ENCODE measurements at places on chromosomes 12 and 14.

- no peak for DNase-seq
These were observed 19.1 kb upstream of the MAPKAPK5 start for GRCh38 chr12:111822886-111823285.

- no peak for DNase-seq
These were observed 111.6 kb downstream of the PRICKLE1 start for GRCh38 chr12:42477941-42478340.

DNA sequence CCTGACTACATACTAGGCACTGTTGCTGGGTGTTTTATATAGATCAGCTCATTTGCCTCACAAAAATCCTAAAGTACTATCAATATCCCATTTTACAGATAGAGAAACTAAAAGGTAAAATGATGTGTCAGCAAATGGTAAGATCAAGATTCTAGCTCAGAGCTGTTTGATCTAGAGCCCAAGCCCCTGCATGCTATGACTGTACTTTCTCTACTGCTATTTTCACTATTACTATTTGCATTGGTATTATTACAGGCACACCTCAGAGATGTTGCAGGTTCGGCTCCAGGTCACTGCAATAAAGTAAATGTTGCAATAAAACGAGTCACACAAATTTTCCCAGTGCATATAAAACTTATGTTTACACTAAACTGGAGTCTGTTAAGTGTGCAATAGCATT is 10.9 kb downstream of the ISCU start:
- no peak for DNase-seq

- no peak for DNase-seq
These were observed 3.0 kb upstream of the ZC3H14 start for GRCh38 chr14:88559852-88560251.

DNA sequence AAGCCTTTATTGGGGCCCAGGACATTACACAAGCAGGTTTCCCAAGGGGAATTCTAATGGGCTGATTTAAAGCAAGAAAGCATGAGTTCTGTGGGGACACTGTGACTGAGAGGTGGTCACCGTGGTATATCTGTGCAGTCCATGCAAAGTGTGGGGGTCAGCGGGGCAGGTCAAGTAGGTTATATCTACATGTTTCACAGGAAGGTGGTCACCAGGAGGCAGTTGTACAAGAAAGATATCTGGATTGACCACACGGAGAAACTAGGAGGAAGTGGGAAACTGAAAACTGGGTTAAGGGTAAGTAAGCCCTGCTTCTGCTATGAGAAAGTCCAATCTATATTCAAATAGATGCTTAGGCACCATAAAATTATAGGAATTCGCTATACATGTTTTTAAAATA is 77.8 kb upstream of the CNOT2 start:
- no peak for DNase-seq

GRCh38 chr12:67632005-67632404 is 16.5 kb upstream of the DYRK2 start:
- no peak for DNase-seq

GRCh38 chr12:8969861-8970411 is 19.4 kb upstream of the KLRG1 start:
- DNase-seq: no peak

GRCh38 chr14:68307790-68308168 is 485.1 kb downstream of the ZFP36L1 start:
- no peak for DNase-seq

GRCh38 chr12:52416795-52417194 is 10.7 kb upstream of the KRT82 start:
- no peak for DNase-seq

- DNase-seq: no peak
These were observed 211.4 kb downstream of the SSPN start for GRCh38 chr12:26406813-26407212.

- DNase-seq: no peak
These were observed 7.6 kb downstream of the PNP start for GRCh38 chr14:20476776-20477175.

GRCh38 chr12:120980800-120981368 is 2.5 kb downstream of the HNF1A start:
- no peak for DNase-seq

DNA sequence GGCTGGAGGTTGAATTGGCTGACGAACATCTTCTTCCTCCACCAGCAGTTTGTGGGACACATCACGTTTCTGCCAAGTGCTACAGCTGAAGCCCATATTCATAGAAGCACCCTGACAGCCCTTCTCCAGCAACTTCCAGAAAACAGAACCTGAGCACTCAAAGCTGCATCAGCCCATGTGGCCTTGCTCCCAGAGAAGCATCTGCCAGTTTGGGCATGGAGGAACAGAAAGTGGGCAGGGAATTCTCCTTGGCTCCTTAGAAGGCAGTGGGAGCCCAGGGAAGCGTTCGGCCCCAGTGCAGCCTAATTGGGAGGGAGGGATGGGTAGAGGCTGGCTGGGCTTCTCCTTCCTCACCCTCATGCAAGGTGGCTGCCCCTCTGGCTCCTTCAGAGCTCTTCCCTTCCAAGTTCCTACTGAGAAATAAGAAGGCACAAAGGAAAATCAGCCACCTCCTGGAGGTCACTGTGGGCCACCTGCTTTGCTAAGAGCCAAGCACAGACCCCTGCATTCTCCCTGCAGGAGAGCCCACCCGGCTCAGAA is 4.1 kb upstream of the NGB start:
- DNase-seq: no peak

- no peak for DNase-seq
These were observed 72.0 kb downstream of the SUDS3 start for GRCh38 chr12:118448341-118448740.

DNA sequence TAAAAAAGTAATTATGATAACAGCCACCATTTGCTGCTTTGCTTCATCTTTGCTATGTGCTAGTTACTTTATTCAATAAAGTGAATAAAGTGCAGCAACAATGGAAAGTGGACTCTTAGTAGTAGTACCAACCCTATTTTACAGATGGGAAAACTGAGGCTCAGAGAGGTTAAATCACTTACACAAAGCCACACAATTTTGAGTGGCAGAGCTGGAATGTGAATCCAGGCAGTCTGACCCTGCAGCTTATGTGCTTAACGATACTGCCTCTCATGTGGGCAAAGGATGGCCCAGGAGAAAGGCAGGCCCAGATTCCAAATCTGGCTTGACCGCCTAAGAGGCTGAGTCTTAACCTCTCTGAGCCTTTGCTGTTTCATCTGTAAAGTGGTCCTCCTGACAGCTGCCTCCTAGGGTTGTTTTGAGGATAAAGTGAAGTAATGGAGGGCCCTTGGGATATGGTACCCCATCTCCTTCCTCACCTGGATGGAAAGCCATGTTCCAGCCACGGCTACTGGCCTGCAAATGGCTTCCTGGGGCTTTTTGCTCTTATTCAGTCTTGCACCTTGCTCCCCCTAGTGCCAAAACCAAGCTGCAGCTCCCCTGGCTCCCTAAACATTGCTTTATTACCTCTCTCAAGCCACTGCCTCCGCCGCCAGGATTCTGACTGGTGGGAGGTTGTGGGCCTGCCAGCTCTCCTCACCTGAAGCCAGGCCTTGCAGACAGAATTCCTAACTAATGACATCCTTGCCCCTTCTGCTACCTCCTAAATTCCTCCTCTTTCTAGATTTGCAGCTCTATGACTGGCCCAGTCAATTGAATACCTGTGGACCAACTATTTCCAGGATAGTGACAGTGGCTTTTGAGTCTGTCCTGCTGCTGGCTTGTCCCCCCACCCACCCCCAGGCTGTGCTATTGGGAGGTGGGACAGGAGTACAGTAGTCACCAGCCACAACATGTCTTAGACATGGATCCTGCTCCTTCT is 283.3 kb upstream of the PWP1 start:
- DNase-seq: peak; percentile 75

DNA sequence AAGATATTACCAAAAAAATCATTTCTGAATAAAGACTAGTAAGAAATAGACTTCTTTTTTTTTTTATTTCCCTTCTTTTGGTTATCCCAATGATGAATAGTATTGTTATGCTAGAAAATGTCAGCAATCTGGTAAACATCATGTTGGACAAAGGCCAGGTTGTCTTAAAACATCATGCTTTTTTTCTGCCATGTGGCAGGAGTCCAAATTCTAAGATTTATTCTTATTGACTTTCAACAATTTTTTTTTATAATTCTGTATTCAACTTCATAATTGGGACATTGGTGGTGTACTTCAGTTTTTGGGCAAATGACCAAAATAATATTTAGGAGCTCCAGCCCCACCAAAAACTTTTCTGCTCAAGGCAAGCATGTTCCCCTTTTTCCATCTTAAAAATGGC is 10.5 kb downstream of the DCN start:
- no peak for DNase-seq

- no peak for DNase-seq
These were observed 49.3 kb downstream of the GCH1 start for GRCh38 chr14:54853339-54853738.

DNA sequence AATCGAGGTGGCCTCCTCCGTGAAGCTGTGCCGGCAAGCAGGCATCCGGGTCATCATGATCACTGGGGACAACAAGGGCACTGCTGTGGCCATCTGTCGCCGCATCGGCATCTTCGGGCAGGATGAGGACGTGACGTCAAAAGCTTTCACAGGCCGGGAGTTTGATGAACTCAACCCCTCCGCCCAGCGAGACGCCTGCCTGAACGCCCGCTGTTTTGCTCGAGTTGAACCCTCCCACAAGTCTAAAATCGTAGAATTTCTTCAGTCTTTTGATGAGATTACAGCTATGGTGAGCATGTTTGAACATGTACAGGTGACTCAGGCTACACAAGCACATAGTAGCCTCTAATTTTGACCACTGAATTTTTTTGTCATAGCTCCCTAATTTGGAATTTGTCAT is 59.7 kb downstream of the ATP2A2 start:
- DNase-seq: no peak

DNA sequence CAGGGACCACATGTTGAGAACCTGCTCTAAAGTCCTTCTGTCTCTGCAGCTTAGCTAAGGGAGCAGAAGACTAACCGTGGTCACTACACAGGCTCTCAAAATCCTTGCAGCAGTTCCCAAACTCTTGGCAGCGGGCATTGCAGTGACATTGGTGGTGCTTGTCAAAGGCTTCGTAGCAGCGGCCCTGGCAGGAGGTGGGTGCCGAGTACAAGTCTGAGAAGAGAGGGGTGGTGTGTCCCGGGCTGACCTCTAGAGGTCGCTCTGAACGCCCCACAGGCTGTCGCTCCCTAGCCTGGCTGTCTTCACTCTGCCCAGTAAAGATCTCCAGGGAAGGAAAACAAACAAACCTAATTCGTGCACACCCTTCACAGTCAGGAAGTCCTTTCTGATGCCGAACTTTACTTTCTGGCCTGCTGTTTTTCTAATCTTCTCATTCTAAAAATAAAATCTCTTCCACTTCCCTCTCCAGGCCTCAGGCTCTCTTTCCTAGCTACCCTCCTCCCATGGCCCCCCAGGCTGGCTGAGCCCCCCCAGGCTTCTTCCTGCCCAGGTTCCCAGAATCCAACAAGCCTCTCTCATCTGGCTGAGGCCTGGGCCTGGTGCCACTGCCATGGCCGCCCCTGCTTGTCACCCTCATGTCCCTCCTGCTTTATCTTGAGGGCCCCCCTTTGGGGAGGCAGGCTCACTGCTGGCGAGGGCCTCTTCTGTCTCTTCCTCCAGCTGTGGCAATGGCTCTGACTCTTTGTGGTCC is 7.7 kb downstream of the ENDOU start:
- peak; percentile 92 for DNase-seq

- DNase-seq: no peak
These were observed 122.5 kb upstream of the MAP1LC3B2 start for GRCh38 chr12:116436561-116437249.

DNA sequence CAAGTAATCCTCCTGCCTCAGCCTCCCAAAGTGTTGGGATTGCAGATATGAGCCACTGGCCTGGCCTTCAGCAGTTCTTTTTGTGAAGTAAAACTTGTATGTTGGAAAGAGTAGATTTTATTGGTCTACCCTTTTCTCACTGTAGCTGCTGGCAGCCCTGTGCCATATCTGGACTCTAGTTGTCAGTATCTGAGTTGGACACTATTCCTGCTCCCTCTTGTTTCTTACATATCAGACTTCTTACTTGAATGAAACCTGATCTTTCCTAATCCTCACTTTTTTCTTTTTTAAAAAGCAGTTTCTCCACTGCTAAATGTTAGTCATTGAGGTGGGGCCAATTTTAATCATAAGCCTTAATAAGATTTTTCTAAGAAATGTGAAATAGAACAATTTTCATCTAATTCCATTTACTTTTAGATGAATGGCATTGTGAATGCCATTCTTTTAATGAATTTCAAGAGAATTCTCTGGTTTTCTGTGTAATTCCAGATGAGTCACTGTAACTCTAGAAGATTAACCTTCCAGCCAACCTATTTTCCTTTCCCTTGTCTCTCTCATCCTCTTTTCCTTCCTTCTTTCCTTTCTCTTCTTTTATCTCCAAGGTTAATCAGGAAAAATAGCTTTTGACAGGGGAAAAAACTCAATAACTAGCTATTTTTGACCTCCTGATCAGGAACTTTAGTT is 88.7 kb downstream of the APAF1 start:
- DNase-seq: no peak

GRCh38 chr14:23376482-23377197 is at the start of gene CMTM5:
Gene CMTM5 (plus strand): TSS chr14:23377046. CDS start chr14:23377252, 206 bp downstream.
- peak; percentile 53 for DNase-seq

All from SJCRH30 (cell line).